Stomach (tissue), 19 donors: ENCODE measurements at places on chromosomes 6 and 20. TPM values are rescaled to one million over a fixed set of nuclear protein-coding genes. Genes with fewer than 3 reads are reported as not detected.

- DNase-seq: no peak
- no peak overlapping the region for H3K27ac ChIP-seq
- H3K4me1 ChIP-seq: peaks cover 8% of the 10 kb centered on the region
- no peaks in the 10 kb centered on the region for H3K27me3 ChIP-seq
- no peaks in the 10 kb centered on the region for H3K36me3 ChIP-seq
Observed at GRCh38 chr6:164916087-164916486, 393.3 kb downstream of the C6orf118 start.

DNA sequence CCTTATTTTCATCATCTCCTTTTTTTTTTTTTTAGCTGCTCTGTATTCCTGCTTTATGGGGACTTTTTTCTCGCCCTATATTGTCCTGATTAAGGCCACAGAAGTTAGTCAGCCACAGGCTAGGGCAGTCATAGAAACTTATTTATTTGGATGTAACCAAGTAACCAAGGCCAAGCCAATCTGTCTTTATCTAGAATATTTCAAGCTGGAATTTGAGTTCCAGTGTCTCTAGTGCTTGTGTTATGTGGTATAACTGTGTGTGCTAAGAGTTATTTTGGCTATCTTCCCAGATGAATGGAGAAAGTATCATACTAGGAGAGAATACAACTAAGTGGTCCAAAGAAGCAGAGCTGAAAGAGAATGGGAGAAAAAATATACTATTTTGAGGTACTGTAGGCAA lies 751.5 kb downstream of the CBLN4 start:
- no peak overlapping the region for H3K4me3 ChIP-seq
- peaks cover 5% of the 10 kb centered on the region for H3K4me1 ChIP-seq
- peak; percentile 78 for DNase-seq
- no peaks in the 10 kb centered on the region for H3K27me3 ChIP-seq
- H3K36me3 ChIP-seq: no peaks in the 10 kb centered on the region

GRCh38 chr20:38894091-38894847 lies 31.9 kb upstream of the FAM83D start:
- no peak for DNase-seq
- no peaks in the 10 kb centered on the region for H3K36me3 ChIP-seq
- H3K27me3 ChIP-seq: peaks cover 38% of the 10 kb centered on the region
- H3K4me1 ChIP-seq: peaks cover 9% of the 10 kb centered on the region
- peak overlapping the region; percentile 25 for H3K4me3 ChIP-seq
- H3K27ac ChIP-seq: no peak overlapping the region

GRCh38 chr6:159257846-159258245 lies 88.6 kb downstream of the FNDC1 start:
- no peak overlapping the region for H3K27ac ChIP-seq
- no peaks in the 10 kb centered on the region for H3K4me1 ChIP-seq
- no peak overlapping the region for H3K4me3 ChIP-seq
- DNase-seq: no peak
- no peaks in the 10 kb centered on the region for H3K27me3 ChIP-seq

DNA sequence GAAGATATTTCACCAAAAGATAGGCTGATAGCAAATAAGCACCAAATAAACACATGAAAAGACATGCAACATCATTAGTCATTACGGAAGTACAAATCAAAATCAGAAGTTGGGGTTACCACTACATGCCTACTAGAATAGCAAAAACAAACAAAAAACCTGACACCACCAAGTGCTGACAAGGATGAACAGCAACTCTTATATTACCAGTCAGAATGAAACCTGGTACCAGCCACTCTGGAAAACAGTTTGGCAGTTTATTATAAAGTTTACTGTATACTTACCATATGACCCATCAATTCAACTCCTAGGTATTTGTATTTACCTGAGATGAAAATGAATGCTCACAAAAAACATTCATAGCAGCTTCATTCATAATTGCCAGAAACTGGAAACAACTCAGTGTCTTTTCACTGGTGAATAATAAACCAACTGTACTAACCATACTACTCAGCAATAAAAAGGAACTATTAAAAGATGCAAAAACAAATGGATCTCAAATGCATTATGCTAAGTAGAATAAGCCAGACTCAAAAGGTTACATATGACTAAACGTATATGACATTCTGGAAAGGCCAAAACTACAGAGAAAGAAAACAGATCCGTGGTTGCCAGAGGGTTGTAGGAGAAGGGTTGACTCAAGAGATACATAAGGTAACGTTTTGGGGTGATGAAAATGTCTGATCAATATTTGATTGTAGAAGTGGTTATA lies 33.0 kb downstream of the NUP153 start:
- no peak for DNase-seq
- H3K4me1 ChIP-seq: no peaks in the 10 kb centered on the region
- no peak overlapping the region for H3K27ac ChIP-seq
- H3K4me3 ChIP-seq: no peak overlapping the region
- H3K27me3 ChIP-seq: no peaks in the 10 kb centered on the region

DNA sequence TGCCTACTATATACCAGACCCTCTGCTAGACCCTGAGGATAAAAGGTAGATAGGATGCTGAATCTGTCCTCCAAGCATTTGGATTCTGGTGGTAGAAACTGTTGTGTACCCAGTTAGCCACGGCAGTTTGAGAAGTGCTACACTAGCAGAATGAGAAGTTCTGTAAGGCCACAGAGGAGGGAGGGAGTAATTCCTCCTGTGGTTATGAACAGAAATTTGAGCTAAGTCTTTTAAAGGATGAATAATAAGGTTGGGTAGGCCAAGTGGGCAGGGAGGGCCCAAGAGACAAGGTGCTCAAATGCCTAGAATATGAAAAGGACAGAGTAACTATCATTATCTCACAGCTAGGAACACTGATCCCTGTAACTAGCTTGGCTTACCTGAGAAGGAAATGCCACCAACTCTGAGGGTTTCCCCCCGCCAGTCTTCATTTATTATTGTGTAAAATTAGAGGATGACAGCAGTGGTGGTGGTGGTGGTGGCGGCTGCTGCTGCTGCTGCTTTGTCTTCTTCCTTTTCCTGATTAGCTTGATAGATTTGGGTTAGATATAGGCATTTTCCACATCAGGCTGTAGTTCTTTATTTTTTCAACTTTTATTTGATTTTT lies 243.3 kb downstream of the PRL start:
- H3K4me1 ChIP-seq: no peaks in the 10 kb centered on the region
- H3K27me3 ChIP-seq: no peaks in the 10 kb centered on the region
- no peaks in the 10 kb centered on the region for H3K36me3 ChIP-seq
- DNase-seq: no peak

DNA sequence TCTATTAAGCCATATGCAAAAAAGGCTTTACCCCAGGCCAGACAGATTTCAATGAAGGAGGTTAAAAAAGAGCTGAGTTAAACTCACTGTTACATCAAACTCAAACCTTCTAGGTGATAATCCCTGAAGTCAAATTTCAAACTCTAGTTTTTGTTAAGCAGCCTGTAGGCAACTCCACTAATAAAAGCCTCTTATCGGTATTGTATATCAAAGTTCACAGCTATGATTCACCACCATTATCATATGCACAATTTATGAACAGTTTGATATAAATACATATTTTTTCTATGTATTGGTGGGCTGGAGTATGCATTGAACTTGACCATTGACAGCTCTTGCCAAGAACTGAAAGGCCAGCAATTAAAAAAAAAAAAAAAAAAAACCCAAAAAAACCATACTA lies 308.2 kb downstream of the BTBD3 start:
- DNase-seq: no peak
- H3K27me3 ChIP-seq: no peaks in the 10 kb centered on the region
- H3K4me3 ChIP-seq: no peak overlapping the region
- H3K36me3 ChIP-seq: no peaks in the 10 kb centered on the region
- no peak overlapping the region for H3K27ac ChIP-seq

- H3K27ac ChIP-seq: peak within 1 kb of the TSS; percentile 95
- H3K4me3 ChIP-seq: peak within 1 kb of the TSS; percentile 92
- H3K4me1 ChIP-seq: peaks cover 65% of the 10 kb centered on the region
Observed at GRCh38 chr6:44257025-44257752, at the start of gene SLC35B2. Gene SLC35B2, minus strand, starts transcription at chr6:44257528. Its CDS starts 118 bp downstream, at chr6:44257410.

GRCh38 chr6:118397671-118398465 lies 150.2 kb upstream of the PLN start:
- no peaks in the 10 kb centered on the region for H3K4me1 ChIP-seq
- no peaks in the 10 kb centered on the region for H3K36me3 ChIP-seq
- no peaks in the 10 kb centered on the region for H3K27me3 ChIP-seq
- H3K4me3 ChIP-seq: no peak overlapping the region

- no peaks in the 10 kb centered on the region for H3K36me3 ChIP-seq
- no peaks in the 10 kb centered on the region for H3K27me3 ChIP-seq
- H3K4me3 ChIP-seq: no peak overlapping the region
- H3K27ac ChIP-seq: no peak overlapping the region
Observed at GRCh38 chr20:57685146-57685758, 24.6 kb downstream of the PMEPA1 start.

DNA sequence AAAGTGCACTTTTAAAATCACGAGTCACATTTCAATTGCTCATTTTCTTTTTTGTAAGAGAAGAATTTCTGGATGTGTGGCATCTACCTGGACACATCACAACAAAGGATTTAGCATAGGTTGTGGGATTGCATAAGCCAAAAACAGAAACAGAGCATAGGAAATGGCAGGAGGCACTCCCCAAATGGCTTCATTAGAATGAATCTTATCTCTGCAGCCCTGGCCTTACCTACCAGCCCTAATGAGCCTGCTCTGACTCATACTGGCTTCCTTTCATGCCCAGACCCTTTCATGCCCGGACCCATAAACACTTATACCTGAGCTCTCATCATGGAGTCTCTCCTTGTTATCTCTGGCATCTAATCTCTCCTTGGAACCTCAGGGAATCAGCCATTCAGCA lies 23.9 kb upstream of the SPTLC3 start:
- no peaks in the 10 kb centered on the region for H3K36me3 ChIP-seq
- no peak overlapping the region for H3K4me3 ChIP-seq
- H3K4me1 ChIP-seq: no peaks in the 10 kb centered on the region
- no peak overlapping the region for H3K27ac ChIP-seq
- H3K27me3 ChIP-seq: no peaks in the 10 kb centered on the region

DNA sequence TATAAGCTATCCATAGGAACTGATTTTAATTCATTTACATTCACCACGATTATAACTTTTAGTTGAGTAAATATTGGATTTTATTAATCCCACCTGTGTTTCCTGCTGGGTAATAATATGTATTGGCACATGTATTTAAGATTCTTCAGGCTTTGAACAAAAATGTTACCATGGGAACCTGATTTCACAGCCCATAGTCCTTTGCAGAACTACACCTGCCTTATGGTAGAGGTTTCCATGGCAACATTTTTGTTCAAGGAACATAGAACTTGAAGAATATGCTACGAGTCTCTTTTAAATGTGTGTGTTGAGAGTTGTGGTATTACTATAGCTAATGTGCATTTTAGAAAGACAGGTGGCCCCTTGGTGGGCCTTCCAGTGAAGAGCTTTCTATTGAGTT lies 317.4 kb downstream of the SAMD5 start:
- no peaks in the 10 kb centered on the region for H3K27me3 ChIP-seq
- H3K4me1 ChIP-seq: peaks cover 6% of the 10 kb centered on the region
- H3K4me3 ChIP-seq: no peak overlapping the region

The PDE10A gene
- total RNA-seq: 3.5 TPM

The SUMO4 gene
- 4.0 TPM for total RNA-seq

The CDC5L gene
- 10.3 TPM for total RNA-seq

The VGLL2 gene
- total RNA-seq: not detected

The RSPH4A gene
- 1.7 TPM for total RNA-seq

The CLPSL2 gene
- total RNA-seq: not detected

The SASH1 gene
- total RNA-seq: 18.5 TPM

The ZNF165 gene
- total RNA-seq: not detected

The POLH gene
- total RNA-seq: 6.7 TPM
